ENCODE measurements at places on chromosomes 1 and 21.

DNA sequence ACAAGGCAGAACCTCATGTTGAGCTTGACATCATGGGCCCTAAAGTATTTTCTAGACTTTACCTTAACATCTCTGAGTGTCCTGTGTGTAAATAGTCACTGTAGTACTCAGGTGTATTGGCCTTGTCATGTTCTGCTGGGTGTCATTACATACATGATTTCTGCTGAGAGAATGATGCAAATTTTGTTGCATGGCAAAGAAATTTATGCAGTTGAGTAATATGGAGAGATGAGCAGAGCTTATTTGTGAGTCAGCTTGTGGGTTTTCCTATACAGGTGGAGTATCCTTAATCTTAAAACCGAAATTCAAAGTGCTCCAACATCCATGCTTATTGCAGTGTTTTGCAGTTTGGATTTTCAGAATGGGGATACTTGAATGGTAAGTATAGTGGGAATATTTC is 36.6 kb downstream of the RGL1 start:
- no peak for DNase-seq

- DNase-seq, result no peak
These were observed 26.4 kb upstream of the ROR1 start for GRCh38 chr1:63747445-63747844.

DNA sequence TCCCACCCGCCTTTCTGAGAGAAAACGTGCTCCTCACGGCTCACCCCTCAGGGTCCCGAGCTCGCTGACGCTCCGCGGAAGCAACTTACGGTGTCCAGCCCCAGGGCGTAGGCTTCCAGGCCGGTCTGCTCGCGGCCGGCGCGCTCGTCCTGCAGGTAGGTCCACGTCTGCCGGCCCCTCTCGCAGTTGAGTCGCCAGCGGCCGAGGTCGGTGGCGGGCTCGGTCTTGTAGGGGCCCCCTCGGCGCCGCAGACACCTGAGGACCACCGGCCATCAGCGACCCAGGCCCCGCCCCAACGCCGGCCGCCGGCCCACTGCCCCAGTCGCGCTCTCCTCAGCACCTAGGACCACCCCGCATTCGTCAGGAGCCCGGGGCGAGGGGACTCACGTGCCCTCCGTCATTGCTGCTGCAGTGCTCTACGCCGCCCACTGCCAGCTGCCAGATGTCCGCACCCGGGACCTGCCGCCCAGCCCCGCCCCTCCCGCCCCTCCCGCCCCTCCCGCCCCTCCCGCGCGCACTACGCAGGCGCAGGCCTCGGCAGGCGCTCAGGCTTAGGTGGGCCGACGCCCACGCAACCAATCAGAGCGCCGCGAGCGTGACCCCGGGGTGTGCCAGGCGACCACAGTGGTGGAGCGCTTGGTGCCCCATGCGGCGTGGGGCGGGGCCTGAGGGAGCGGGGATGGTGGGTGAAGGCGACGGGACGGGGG is at the start of gene LSS:
LSS (minus strand) TSS at position 430 of the 707 bp plus-strand sequence; CDS start at position 401, 29 bp downstream.
- DNase-seq, result peak; percentile 100

GRCh38 chr1:118481126-118481525 is 296.1 kb upstream of the SPAG17 start:
- no peak for DNase-seq

GRCh38 chr1:156002188-156002911 is 18.4 kb downstream of the SSR2 start:
- DNase-seq, result no peak

- no peak for DNase-seq
These were observed 8.3 kb downstream of the LIN28A start for GRCh38 chr1:26418865-26419349.

GRCh38 chr1:198575798-198576641 is 35.5 kb upstream of the ATP6V1G3 start:
- no peak for DNase-seq

- DNase-seq, result no peak
These were observed 5.0 kb downstream of the ENTREP3 start for GRCh38 chr1:155250246-155250632.

DNA sequence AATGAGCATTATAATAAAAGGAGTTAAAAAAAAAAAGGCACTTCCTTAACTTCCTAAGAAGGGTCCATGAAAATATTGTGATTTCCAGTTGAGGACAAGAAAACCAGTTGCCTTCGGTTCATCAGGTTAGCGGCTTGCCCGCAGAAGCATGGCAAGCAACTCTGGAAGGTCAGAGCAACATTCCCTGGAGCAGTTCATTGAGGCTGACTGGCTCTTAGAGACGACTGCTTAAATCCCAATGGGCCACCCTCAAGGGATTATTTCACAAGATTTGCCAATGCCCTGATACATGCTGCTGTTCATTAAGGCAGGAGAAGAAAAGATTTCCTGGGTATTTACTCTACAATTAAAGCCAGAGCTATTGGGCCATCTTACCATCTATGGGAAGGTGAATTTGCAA is 29.0 kb upstream of the CASQ2 start:
- DNase-seq, result no peak

Data from glutamatergic neuron (in vitro differentiated cells).